ENCODE measurements at places on chromosomes 12 and 14. TPM values are rescaled to one million over a fixed set of nuclear protein-coding genes. Genes with fewer than 3 reads are reported as not detected.

- DNase-seq: no peak
Measured at GRCh38 chr12:32605326-32606095, 73.6 kb upstream of the DNM1L start.

Gene CCDC60
- not detected for polyA plus RNA-seq

- no peak for DNase-seq
Measured at GRCh38 chr12:54975875-54976274, 8.7 kb downstream of the TESPA1 start.

Gene SMARCD1
- 16.0 TPM for polyA plus RNA-seq

DNA sequence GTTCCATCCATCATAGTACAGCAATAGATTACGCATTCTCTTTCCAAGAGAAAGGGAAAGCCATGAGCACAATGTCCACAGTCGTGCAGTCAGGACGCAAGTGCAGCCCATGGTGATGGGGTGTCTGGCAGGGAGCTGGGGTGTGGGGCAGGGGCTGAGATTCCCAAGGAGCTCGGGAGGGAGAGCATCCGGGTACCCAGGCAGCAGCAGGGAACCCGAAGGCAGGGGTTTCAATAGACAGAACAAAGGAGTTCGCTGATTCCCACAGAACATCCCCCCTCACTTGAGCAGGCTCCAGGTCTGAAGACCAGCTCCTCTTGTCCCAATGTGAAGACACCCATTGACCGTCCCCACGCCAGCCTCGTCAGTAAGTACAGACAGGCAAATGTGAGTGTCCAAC, 13.5 kb downstream of the ANHX start:
- no peak for DNase-seq

DNA sequence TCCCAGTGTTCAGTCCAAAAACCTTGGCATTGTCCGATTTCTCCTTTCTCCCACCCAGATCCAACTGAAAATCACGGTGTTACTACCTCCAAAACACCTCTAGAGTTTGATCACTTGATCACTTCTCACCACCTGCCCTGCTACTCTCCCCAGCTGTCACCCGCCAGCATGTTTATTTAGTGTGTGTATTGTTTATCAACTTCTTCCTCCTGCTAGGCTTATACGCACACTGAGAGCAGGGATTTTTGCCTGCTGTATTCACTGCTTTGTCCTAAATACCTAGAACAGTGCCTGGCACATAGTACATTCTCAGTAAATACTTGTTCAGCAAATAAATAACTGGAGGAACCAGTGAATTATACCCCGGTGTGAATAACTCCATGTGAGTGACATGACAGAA, 5.0 kb downstream of the BDKRB1 start:
- DNase-seq: no peak

GRCh38 chr12:80400571-80400991, 43.5 kb upstream of the PTPRQ start:
- DNase-seq: no peak

Gene TDRD9
- polyA plus RNA-seq: 0.57 TPM

GRCh38 chr14:24212924-24213865, at the start of gene CHMP4A:
Gene CHMP4A (minus strand): TSS chr14:24213488. CDS start chr14:24213439, 49 bp downstream.
- peak; percentile 98 for DNase-seq

Gene GYS2
- polyA plus RNA-seq: not detected

- DNase-seq: no peak
Measured at GRCh38 chr14:20493634-20494033, 11.7 kb upstream of the RNASE10 start.

DNA sequence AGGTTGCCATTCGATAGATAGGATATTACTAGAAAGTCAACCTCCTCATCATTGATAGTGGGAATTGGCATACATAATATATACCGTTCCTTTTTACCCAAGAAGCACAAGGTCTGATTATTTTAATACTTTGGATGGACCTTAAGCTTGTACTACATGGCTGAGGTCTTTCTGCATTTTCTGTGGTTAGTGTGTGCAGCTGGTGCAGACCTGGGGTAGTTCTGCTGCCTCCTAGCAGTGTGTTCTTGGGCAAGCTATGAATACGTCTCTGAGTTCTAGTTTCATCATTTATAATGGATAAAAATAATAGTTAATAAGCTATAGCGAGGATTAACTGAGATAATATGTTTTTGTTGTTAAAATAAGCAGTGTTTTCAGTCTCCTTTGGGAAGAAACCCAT, 2.2 kb downstream of the ZDHHC17 start:
- no peak for DNase-seq

GRCh38 chr14:102182936-102183619, 43.4 kb downstream of the WDR20 start:
- DNase-seq: no peak

Gene SETD1B
- 0.98 TPM for polyA plus RNA-seq

Gene RAPGEF3
- 0.08 TPM for polyA plus RNA-seq

DNA sequence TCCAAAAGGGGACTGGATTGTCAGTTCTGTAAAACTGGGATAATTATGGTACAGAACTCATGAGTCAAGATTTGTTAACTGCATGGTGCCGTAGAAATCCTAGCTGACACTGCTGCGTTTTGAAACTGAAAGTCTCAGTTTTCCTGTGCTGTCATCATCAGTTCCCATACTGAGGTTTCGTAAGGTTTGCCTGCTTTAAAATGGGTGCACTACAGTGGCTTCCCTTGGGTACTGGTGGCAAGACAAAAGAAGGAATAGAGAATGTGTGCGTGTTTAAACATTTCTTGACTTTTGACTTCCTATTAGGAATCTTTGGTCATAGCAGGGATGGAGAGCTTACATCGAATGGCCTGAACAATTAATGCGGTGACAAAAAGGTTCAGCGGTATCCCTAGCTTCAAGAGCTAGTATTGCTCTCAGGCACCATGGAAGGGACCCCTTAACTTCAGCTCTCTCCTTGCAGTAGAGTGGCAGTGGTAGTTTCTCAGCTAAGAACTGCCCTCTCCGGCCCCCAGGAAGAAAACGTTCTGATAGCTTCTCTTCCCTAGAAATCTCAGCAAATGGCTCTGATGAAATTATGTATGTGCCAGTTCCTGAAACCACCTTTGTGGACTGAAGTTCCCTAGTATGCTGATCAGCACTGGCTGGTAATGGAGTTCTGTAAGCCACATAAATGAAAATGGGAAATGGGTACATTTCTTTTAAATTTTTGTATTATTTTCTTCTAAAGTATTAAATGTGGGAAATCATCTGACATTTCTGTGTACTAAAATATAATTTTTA, 28.9 kb downstream of the ANO6 start:
- no peak for DNase-seq

Gene IL22
- not detected for polyA plus RNA-seq

- no peak for DNase-seq
Measured at GRCh38 chr14:31435276-31435675, 14.9 kb upstream of the HEATR5A start.

Gene CLEC2A
- polyA plus RNA-seq: not detected

- DNase-seq: no peak
Measured at GRCh38 chr12:105637470-105637869, 307.0 kb downstream of the C12orf75 start.

DNA sequence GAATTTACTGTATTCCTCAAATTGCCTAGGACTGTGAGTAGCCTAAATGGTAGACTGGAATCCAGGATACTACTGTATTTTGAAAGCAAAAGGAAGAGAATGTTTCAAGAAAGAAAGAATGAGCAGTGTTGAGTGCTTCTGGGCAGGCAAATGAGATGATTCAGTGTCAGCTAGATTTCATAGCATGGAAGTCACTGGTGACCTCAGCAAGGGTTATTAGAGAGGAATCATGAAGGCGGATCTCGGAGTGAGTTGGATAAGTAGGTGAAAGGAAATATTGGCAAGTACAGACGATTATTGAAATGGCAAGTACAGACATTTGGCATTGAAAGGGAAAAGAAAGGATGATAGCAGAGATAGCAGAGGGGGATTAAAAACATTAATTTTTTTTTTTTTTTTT, 27.1 kb downstream of the VRK1 start:
- no peak for DNase-seq

DNA sequence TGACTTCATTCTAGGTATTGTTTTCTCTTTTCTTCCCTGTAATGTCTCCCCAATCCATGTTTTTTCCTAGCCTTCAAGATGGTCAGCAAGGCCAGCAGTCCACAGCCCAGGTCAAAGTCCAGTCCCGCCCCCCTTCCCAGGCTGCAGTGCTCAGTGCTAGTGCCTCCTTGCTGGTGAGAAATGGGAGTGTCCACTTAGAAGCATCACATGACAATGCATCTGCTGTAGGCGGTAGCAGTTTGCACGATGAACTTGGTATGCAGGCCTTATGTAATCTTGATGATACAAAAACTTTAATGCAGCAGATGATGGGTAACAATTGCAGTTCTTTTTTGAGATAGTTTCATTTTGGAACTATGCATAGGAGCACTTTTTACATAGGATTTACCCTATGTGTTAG, 88.4 kb downstream of the PCNX1 start:
- no peak for DNase-seq

Gene PTGDR
- polyA plus RNA-seq: 0.74 TPM

- no peak for DNase-seq
Measured at GRCh38 chr12:32398181-32398580, 1.2 kb upstream of the FGD4 start.

Gene KRT7
- not detected for polyA plus RNA-seq

Gene KLHL42
- 8.5 TPM for polyA plus RNA-seq

DNA sequence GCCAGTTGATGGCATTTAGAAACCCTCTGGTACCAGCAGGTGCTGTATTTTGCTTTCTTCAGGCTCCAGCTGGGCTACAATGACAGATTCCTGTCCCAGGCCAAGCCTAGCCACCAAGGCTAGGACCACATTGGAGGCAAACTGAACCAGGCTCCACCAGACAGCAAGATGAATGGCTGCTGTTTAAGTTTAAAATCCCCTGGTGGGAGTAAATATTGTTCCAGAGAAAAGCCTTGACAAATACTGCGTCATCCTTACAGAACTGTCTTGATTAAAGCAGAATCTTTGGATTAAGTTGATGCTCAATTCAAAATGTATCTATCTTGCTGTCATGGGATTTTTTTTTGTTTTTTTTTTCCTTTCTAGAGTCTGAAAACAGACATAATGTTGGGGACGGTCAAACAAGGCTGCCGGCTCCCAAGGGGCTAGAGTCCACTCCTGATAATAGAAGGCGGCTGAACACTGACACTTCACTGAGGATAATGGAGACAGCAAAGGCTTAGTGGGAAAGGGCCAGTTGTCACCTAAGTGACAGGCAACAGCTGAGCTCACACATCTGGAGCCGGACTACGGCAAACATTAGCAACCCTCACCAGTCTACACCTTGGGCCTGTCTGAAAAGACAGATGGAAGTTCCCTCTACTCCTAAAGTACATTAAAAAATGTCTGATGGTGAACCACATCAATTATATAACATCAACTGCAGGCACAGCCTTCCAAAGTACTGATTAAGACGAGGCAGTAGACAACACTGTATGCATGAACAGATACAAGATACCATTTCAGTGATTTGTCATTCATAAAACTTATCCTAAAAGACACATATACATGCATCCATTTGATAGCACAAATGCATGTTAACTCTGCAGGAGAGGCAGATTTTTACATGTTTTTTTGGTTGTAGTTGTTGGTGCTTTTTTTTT, 1.7 kb downstream of the PRICKLE1 start:
- DNase-seq: no peak

DNA sequence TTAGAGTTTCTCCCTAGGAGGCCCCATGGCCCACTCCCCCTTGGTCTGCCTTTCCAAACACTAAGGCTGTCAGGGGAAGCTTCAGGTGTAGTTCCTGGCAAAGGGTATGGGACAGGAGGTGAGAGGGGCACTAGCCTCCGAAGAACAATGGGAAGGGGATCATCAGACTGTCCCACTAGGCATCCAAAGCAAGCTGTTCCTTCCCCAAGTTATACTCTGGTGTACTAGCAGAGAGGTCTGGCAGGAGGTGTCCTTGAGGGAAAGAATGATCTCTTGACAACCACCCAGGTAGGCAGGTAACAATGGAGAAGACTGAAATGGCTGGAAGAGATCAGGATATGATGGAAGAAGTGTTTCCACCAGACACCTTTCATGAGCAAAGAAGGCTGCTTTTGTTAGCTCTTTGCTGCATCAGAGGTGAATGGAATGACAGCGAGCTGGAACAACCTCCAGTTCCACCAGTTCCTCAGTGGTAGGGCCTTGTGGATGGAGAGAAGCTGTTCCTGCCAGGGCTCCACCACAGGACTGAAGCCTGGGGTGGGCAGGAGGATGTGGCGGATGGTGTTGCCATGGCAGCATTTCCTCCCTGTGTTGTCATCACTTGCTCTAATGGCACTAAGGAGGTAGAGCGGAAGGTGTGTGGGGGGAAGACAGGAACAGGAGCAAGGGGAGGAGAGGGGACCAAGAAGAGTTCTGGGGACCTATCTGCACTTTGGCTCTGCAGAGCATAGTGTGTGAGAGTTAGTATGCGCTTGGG, 2.3 kb upstream of the AGAP2 start:
- peak; percentile 88 for DNase-seq

- no peak for DNase-seq
Measured at GRCh38 chr14:30077946-30078345, 150.3 kb upstream of the PRKD1 start.

DNA sequence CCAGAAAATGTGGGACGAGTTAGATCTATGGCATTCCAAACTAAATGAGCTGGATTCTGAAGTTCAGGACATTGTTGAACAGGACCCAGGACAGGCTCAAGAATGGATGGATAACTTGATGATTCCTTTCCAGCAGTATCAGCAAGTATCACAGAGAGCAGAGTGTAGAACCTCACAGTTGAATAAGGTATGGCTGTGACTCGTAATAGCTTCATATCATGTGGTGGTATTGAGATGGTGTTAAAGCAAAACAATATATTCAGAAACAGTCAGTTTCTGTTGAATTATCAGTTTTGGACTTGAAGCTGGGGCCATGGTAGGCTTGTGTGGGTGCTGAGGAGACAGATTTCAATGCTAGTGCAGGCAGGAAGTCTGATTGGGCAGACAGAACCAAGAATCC, 213.7 kb downstream of the ESR2 start:
- no peak for DNase-seq

Gene CLEC1B
- polyA plus RNA-seq: not detected

GRCh38 chr14:91509878-91510170, 286 bp downstream of the PPP4R3A start:
- no peak for DNase-seq

Gene SLC2A14
- not detected for polyA plus RNA-seq

Gene BCL11B
- polyA plus RNA-seq: 8.2 TPM

DNA sequence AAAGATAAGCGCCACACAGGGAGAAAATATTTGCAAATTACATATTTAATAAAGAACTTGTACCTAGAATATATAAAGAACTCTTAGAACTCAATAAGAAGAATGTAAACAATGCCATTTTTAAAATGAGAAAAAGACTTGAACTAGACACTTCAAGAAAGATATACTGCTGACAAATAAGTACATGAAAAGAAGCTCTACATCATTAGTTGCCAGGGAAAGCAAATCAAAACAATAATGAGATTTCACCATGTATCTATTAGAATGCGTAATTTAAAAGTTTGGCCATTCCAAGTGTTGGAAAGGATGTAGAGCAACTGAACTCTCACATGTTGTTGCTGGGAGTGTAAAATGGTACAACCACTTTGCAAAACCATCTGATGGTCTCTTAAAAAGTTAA, 6.9 kb upstream of the CLEC4E start:
- no peak for DNase-seq

DNA sequence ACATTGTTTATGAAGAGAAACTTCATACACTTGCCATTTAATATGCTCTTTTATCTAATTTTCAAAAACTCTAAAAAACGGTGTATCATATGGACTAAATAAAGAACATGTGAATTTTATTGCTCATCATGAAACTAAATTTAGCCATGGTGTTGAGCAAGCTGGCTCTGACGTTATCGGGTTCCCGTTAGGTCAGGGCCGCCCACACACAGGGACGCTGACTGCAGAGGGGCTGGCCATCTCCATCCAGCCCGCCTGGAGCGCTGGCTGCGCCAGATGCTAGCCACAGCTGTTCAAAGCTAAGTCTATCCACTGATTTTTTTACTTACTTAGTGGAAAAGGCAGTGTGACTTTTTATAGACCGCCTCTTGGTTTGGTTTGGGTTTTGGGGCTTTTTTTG, 36.5 kb upstream of the DYNC1H1 start:
- no peak for DNase-seq
